Left lung (tissue), 14 donors: ENCODE measurements at places on chromosomes 6 and 20. TPM values are rescaled to one million over a fixed set of nuclear protein-coding genes. Genes with fewer than 3 reads are reported as not detected.

TIAM2 gene
- polyA plus RNA-seq: 18.1 TPM

EPPIN gene
- 0.15 TPM for polyA plus RNA-seq

BPI gene
- 0.75 TPM for polyA plus RNA-seq

DNA sequence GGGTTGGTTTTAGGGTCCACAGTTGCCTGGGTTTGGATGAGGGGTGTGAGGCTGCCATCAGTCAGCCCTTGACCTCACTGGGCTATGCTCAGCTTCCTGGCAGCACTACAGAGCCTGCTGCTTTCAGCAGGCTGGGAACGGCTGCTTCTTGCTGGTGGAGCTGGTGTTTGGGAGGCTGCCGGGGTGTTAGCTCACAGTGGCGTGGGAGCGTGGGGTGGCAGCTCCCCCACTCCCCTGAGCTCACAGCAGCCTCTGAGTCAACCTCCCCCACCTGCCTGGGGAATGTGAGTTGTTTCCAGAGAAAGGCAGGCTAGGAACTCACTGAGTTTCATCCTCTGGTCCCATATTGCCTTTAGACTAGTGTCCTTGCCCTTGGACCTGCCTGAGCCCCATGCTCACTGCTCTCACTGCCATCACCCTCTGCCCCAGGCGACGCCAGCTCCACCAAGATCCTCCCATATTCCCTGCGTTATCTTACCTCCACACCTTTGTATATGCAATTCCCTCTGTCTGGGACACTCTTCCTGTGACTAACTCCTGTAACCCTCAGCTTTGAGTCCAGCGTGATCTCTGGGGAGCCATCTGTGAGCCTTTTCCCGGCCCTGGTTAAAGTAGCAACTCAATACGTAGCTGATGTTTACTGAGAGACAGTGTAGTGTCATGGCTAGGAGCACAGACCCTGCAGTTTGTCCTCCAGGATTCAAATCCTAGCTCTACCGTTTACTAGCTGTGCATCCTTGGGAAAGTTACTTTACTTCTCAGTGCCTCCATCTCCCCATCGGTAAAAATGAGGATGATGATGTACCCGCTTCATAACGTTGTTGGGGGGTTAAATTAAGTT lies 34.8 kb downstream of the PPP1R16B start:
- no peak for DNase-seq

GRCh38 chr20:20520776-20521175 lies 152.9 kb downstream of the INSM1 start:
- DNase-seq: no peak

ADISSP gene
- polyA plus RNA-seq: 22.3 TPM

DNA sequence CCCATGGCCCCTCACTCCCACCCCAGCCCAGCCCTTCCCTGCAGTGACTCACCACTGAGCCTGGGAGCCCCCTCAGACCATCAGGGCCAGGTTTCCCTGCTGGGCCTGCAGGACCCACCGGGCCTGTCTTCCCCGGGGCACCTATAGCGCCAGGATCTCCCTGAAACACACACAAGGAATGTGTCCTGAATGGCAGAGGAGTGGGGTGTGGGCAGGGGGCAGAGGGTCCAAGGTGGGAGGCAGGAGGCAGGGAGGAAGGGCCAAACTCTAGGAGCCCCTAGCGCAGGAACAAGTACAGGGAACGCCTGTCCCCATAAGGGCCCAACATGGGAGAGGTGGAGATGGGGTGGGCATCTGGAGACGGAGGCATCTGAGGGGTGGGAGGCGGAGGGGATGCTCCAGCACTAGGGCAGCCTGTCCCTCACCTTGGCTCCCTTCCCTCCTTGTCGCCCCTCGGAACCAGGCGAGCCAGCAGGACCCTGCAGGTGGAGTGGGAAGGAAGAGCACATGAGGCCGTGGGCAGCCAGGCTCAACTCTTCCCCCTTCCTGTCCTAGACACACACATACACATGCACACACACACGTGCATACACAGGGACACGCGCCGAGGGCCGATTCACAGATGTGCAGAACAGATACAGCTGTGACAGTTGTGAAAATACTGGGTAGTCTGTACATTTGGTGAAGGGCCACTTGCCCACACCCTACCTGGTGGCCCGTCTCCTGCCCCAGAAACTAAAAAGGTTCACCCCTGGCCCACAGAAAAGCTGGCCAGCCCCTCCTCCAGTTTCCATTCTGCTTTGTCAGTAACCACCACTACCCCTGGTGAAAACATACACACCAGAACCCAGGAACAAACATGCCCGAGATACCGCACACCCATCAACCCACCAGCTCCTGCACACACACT lies 24.6 kb downstream of the COL11A2 start:
- no peak for DNase-seq

- DNase-seq: no peak
Measured at GRCh38 chr6:124090491-124090890, 286.8 kb downstream of the NKAIN2 start.

DNA sequence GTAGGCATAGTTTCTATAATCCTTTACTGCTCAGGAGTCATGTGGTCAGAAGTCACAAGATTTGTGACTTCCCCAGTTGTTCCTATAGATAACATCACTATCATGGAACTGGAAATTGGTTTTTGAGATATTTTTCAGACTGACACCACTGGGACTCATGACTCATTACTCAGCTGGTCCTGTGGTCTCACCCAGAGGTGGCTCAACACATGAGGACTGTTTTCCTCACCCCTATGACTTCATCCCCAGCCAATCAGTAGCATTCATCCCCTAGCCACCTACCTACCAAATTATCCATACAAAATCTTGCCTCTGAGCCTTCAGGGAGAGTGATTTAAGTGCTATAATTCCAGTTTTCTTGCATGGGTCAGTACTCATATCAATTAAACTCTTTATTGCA lies 1217.7 kb downstream of the EPHA7 start:
- DNase-seq: no peak

- DNase-seq: no peak
Measured at GRCh38 chr6:14986370-14986769, 259.5 kb upstream of the JARID2 start.
